ENCODE measurements at places on chromosomes 2 and 18.

GRCh38 chr2:232245111-232245510 is 133.4 kb upstream of the ALPP start:
- DNase-seq: no peak

- no peak for DNase-seq
These were observed 2.9 kb downstream of the PROKR1 start for GRCh38 chr2:68646303-68646702.

- DNase-seq: no peak
These were observed 508.4 kb downstream of the PLCL1 start for GRCh38 chr2:198312596-198313483.

DNA sequence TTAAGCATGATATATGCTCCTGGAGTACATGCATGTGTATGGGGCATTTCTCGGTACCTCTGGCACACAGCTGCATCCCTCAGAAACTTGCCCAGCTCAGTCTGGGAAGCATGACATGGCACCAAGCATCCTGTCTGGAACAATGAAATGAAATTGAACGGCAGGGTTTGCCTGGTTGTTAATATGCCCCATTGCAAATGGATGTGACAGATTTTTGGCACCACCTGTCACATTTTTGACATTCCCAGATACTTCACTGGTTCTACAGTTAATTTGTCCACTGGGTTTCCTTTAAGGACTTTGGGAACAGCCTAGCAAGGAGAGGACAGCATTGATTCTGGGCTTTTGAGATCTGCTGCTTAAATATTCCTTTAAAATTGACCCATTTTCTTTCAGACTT is 305.8 kb downstream of the TSN start:
- DNase-seq: no peak

- no peak for DNase-seq
These were observed 24.2 kb upstream of the PTPN4 start for GRCh38 chr2:119735565-119735964.
